Activated CD4-positive, alpha-beta T cell treated with anti-CD3 and anti-CD28 coated beads, Interleukin-2, amount 50 U/mL, for 24 hours (primary cell): ENCODE measurements at places on chromosomes 3 and 15.

DNA sequence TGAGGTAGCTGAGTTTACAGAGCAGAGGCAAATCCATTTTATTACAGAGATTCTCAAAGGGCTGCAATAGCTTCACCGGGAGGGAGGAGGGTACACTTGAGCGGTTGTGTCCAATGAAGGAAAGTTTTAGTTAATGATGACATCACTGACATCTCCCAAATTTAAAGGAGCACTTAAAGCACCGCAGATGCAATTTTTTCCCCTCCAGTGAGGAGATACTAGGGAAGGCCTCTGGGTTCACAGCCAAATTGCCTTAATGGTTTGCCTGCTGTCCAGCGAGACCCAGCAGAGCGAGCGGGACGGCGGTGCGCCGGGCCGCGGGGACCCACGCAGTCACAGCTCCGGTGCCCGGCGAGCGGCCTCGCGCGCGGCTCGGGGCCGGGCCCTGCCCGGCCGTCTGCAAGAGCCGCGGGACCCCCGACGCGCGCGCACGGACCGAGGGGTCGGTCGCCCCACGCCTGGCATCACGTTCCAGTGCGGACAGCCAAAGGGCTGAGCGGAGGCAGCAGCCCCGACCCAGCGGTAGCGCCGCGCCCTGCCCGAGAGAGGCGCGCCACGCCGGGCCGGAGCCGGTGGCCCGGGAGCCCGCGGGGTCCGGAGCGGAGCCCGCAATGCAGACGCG, 160.5 kb upstream of the CHRNA7 start:
- DNase-seq: no peak

- DNase-seq: no peak
Measured at GRCh38 chr3:30847592-30847991, 46.9 kb downstream of the GADL1 start.

GRCh38 chr3:157463816-157464215, 27.2 kb downstream of the PTX3 start:
- no peak for DNase-seq

DNA sequence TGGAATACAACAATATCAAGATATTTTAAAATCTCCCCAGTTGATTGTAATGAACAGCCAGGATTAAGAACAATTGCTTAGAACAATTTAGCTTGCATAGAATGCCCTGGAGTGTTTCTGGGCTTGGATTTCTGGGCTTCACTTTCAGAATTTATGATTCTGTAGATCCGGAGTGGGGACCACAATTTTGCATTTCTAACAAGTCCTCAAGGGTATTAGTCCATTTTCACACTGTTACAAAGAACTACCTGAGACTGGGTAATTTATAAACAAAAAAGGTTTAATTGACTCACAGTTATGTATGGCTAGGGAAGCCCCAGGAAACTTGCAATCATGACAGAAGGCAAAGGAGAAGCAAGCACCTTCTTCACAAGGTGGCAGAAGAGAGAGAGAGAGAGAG, 54.3 kb upstream of the MYRIP start:
- no peak for DNase-seq

DNA sequence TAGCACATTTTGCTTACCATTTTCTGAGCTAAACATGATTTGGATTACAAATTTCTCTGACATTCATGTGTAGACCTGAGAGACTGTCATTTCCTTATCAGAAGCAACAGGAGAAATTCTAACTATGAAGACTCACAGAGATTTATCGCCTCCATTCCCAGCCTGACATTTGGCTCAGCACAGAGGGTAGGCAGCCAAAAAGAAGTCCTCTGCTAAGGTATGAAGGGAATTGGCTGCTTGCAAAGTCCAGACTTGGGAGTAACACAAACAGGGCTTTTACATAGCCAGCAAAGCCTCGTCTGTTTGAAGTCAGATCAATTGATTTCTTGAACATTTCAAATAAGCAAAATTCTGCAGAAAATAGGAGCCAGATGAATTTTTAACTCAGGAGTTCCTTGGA, 57.0 kb upstream of the CMSS1 start:
- DNase-seq: no peak
